ENCODE measurements at places on chromosomes 6 and 20. TPM values are rescaled to one million over a fixed set of nuclear protein-coding genes. Genes with fewer than 3 reads are reported as not detected.

The ZBTB9 gene
- total RNA-seq: 4.6 TPM

The RBBP9 gene
- total RNA-seq: 9.3 TPM

The SPAG4 gene
- total RNA-seq: 5.6 TPM

The VSTM2L gene
- 110 TPM for total RNA-seq

The CRISP2 gene
- not detected for total RNA-seq

The YIPF3 gene
- total RNA-seq: 78.3 TPM

The PRR18 gene
- total RNA-seq: 35.0 TPM

The KPNA5 gene
- total RNA-seq: 37.8 TPM

The PEDS1 gene
- 21.1 TPM for total RNA-seq

The C6orf141 gene
- 1.1 TPM for total RNA-seq

The RAMACL gene
- total RNA-seq: 8.9 TPM

The TNXB gene
- 24.7 TPM for total RNA-seq

The EPB41L1 gene
- total RNA-seq: 410 TPM

The CENPW gene
- total RNA-seq: 2.0 TPM

GRCh38 chr6:147614501-147614900 is 106.0 kb downstream of the SAMD5 start:
- no peak for DNase-seq

GRCh38 chr6:99165838-99166237 is 183.6 kb downstream of the FAXC start:
- no peak for DNase-seq

GRCh38 chr6:39558591-39559190 is 166.5 kb downstream of the KIF6 start:
- DNase-seq: no peak

DNA sequence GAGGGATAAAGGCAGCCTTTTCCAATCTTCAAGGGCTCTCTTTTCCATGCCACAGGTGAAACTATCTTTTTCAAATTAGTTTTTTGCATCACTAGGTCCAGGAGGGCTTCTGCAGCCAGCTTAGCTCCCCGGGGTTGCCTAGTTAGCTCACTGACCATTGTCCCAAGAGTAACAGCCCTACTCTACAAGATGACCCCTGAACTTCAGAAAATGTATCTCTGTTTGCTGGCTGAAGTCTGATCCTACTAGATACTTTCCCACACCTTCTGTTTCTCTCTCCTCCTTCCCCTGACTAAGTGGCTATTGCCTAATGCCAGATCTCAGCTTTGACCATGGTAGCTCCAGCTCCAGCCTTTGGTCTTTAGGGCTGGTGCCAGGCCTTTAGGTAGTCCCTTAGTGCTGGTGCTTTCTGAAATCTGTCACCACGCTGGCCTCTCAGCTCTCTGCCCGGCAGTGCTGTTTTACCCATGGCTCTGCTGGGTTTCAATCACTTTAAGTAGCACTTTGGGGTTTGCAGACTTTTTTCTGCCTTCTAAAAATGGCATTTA is 255.1 kb downstream of the RNGTT start:
- no peak for DNase-seq

DNA sequence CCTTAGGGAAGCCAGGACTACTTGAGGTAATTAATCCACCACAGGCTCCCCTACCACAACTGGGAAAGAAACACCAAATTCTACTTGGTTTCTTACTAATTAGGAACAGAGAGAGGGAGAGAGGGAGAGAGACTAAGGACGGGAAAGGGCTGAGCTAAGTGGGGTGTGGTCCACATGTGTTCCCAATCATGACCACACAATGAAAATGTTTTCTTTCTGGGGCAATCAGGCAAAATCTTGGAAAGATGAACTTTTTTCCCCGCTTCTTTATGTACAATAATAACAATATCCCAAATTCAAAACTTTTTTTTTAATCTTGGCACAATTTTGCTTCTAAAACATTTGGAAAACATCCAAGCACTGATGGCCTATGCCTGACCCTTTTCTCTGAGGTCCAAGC is 734.4 kb downstream of the MAFB start:
- no peak for DNase-seq

- no peak for DNase-seq
These were observed 149.0 kb downstream of the EYS start for GRCh38 chr6:65558071-65558470.

DNA sequence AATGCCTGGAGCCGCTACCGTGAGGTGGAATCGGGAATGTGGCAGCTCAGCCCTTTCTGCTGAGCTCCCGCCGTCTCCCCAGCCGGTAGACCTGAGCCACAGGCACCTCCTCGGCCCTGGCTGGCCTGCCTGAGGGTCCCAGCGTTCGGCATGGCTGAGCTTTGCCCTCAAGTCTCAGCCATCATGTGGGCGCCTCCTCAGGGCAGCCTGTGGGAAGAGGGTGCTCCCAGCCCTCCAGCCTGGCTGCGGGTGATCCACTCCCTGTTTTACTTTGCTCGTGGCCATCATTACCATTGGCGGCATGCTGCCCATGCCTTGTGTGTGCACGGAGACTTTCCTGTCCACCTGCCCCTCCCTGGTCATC is 329.7 kb downstream of the CDH4 start:
- no peak for DNase-seq

- no peak for DNase-seq
These were observed 1343.6 kb upstream of the CITED2 start for GRCh38 chr6:140718021-140718420.

DNA sequence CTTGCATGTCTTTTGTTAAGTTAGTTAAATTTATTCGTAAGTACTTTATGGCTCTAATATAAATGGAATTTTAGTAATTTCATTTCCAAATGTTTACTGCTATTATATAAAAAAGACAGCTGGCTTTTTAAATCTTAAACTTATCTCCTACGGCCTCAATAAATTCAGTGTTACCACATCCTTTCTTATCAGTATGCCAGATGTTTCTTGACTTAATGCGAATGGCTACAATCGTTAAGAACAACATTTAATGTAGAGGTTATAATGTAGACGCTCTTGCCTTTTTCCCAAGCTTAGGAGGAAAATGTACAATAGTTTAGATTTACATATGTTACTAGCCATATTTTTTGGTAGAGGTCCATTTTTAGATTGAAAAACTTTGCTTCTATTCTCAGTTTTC is 659.4 kb downstream of the TENT5A start:
- no peak for DNase-seq

- no peak for DNase-seq
These were observed 42.3 kb upstream of the TBC1D7 start for GRCh38 chr6:13370623-13371022.

- DNase-seq: no peak
These were observed 2.3 kb downstream of the NR2E1 start for GRCh38 chr6:108168090-108168463.

DNA sequence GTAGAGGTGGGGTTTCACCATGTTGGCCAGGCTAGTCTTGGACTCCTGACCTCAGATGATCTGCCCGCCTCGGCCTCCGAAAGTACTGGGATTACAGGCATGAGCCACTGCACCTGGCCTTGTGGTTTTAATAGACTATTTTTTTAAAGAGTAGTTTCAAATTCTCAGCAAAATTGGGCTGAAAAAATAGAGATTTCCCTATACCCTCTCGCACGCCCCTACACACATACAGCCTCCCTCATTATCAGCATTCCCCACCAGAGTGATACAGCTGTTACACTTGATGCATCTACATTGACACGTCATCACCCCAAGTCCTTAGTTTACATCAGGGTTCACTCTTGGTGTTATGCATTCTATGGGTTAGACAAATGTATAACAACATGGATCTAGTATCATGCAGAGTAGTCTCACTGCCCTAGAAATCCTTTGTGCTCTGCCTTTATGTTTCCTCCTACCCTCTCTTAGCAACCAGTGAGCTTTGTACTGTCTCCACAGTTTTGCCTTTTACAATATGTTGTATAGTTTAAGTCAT is 103.6 kb downstream of the CDYL start:
- DNase-seq: no peak

DNA sequence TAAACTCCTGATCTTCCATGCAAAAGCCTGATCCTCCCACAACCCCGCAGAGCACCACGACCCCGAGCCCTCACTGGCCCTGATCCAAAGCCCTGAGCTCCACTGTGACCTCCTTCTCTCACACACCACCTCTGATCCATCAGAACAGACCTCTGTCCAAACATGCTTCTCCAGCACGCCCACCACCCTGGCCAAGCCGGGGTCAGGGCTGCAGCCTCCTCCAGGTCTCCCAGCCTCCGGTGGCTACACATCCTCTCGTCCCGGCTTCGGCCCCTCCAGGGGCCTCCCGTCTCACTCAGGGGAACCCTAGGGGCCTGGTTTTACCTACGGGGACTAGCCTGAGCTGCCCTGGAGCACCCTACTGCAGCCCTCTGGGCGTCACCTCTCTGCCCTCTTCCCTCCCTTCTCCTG is 49.1 kb downstream of the FOXF2 start:
- no peak for DNase-seq

GRCh38 chr6:43736844-43737243 is 33.2 kb upstream of the VEGFA start:
- no peak for DNase-seq

DNA sequence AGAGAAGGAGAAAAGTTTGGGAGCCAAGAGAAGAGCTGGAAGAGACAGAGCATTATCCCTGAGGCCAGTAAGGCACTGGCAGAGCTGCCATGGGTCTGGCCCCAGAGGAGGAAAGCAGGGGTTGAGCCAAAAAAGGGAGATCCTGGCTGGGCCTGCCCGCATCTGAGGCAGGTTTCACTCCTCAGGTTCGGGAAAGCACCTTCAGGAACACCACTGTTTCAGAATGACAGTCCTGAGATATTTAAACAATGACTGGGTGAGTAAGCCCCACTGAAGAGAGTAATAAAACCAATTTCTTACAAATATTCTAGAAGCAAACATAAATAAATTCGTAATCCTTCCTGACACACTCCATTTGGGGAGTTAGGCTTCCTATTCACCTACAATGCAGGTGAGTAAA is 152.2 kb downstream of the BACH2 start:
- DNase-seq: no peak

GRCh38 chr6:116969211-116969863 is 92.3 kb downstream of the RFX6 start:
- DNase-seq: no peak

- no peak for DNase-seq
These were observed 69.5 kb downstream of the DAAM2 start for GRCh38 chr6:39861663-39862062.

- no peak for DNase-seq
These were observed 85.3 kb downstream of the CDS2 start for GRCh38 chr20:5211803-5212714.

- no peak for DNase-seq
These were observed 20.1 kb upstream of the NOL4L start for GRCh38 chr20:32605167-32605656.

- no peak for DNase-seq
These were observed 41.7 kb upstream of the CHRNA4 start for GRCh38 chr20:63402860-63403220.

GRCh38 chr6:50815436-50816114 is 3.1 kb upstream of the TFAP2B start:
- DNase-seq: no peak

DNA sequence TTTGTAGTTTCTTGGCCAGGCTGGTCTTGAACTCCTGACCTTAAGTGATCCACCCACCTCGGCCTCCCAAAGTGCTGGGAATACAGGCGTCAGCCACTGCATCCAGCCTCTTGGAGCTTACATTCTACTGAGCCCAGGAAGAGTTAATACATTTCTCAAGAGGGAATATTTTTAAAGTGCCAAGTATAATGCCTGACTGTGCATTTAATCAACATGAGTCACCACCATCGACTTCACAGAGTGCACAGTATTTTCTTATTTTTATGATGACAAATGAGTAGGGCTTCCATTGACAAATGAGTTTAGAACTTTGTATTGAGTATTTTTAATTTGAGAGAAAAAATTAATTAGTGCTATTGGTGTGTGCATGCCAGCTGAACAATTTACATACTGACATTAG is 72.2 kb downstream of the SASH1 start:
- no peak for DNase-seq

GRCh38 chr20:47814632-47815415 is 29.5 kb upstream of the SULF2 start:
- no peak for DNase-seq

- DNase-seq: no peak
These were observed 10.3 kb upstream of the RPP40 start for GRCh38 chr6:5014072-5014561.

DNA sequence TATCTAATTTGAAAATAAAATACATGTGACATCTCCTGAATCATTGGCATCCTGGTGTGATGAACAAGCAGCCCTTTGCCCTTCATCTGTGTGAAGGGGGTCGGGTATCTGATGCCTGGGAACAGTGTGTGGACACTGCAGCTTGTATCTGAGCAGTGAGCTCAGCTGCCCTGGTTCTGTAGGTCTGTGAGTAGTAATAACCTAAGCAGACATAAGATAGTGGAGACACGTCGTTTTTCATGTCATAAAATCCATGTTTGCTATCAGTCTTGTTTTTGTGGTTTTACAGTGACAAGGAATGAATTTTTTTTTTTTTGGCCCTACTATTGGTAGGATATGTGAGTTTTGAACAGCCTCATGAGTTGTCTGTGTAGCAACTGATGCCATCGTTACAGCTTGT is 133.0 kb downstream of the JARID2 start:
- DNase-seq: no peak

DNA sequence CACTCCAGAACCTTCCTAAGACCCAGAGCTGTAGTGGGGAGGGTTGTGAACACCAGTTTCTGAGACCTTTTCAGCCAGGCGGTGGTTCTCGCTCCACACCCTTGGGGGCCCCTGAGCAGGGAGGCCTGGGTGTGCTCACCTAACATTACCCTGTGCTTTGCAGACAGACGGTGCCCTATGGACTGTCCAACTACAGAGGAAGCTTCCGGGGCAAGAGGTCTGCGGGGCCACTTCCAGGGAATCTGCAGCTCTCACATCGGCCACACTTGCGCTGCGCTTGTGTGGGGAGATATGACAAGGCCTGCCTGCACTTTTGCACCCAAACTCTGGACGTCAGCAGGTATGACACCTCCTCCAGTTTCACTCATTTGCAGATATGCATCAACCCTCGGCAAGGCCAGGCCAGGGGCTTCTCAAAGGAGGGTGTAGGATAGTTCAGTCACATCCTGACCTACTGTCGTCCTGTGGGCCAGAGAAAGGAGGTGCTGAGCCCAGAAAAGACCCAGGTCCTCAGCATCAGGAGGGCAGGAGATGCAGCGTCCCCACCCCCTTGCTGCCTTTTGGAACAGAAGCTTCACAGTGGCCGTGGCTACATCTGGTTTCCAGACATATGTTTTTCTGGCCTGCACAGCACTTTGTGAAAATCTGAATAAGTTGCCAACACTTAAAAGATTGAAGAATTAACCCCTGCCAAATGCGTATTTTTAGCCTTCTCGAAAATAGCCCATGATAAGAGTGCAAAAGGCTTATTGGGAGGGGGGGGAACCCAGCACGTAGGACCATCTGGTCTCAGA is 20.6 kb downstream of the EDN3 start:
- no peak for DNase-seq

DNA sequence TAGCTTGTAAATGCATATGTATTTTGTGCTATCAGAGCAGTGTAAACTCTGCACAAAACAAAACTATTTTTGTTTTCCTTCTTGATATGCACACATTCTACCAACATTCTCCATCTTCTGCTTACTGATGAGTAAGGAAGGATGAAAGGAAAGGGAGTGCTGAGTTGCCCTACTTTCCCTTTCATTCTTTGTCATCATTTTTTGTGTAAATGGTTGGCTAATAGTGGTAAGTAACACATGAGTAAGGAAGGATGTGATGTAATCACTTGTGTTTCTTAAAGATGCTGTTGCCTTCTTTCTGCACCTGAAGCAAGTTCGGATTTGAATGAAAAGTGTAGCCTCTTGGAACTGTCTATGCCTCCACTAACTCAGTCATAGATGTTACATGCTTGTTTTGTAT is 4.6 kb upstream of the REV3L start:
- DNase-seq: no peak

All from dorsolateral prefrontal cortex (tissue), 122 donors.